ENCODE measurements at places on chromosomes 1 and 21.

- DNase-seq = no peak
Observed at GRCh38 chr1:79519084-79519760, 512.7 kb upstream of the ADGRL4 start.

- no peak for DNase-seq
Observed at GRCh38 chr1:16298653-16299052, 53.6 kb downstream of the FBXO42 start.

- DNase-seq = no peak
Observed at GRCh38 chr1:94090761-94091160, 30.2 kb downstream of the ABCA4 start.

DNA sequence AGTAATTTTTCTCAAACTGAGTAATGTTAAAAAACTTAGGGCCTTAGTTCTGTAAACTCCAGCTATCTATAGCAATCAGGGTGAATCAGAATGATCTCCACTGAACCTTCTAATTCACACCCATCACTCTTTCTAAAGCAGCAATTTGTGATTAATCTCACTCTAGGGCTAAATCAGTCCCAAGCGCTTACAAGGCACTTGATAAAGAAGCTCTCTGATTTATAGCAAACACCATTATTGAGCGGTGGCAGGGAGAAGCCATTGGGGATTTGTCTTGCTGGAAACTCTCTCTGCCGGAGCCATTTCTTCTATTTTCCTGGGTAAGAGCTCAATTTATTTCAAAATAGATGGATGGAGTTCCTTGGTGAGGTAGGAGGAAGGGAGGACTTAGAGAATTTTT is 77.0 kb downstream of the OMA1 start:
- no peak for DNase-seq

DNA sequence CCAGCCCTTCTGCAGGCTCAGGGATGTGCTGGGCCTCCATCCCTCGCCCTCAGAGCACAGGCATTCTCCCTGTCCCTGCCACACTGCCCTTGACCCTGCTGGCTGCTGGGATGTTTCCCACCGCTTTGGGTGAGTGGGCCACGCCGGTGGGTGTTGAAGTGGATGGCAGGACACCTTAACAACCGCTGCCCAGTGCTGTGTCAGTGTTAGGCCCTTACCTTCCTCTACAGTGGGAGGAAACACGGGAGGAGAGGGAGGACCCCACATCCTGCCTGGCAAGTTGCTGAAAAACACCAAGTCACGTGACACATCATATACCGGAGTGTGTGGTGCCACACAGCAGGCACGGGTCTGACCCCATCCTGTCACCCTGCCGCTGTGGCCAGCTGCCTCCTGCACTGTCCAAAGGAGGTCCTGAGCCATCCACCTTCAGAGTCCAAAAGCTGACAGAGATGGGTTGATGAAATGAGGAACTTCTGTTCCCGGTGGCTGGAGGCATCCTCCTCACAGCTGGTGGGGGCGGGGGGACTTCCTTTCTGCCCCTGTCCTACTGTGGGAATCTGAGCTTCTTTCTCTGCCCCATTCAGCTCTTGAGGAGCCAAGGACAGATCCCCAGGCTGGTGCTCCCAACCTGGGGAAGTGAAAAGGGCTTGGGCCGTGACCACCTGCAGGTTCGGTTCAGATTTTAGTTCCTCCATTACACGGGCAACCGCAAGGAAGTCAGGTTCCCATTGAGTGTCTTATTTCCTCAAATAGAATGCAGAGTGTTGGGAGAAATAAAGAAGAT is 3.2 kb upstream of the THEMIS2 start:
- DNase-seq = no peak

GRCh38 chr21:36320421-36321324 is 676 bp downstream of the MORC3 start:
- peak; percentile 61 for DNase-seq

- DNase-seq = no peak
Observed at GRCh38 chr21:45004059-45004422, 64.2 kb downstream of the SLX9 start.

GRCh38 chr1:244163861-244164510 is 112.9 kb downstream of the ZBTB18 start:
- peak; percentile 34 for DNase-seq

- DNase-seq = no peak
Observed at GRCh38 chr1:92425617-92426016, 61.1 kb downstream of the GFI1 start.

- no peak for DNase-seq
Observed at GRCh38 chr1:47997289-47998200, at the start of gene TRABD2B. TSS of gene TRABD2B (minus strand) at chr1:47997385.

GRCh38 chr1:182337736-182338571 is 53.6 kb downstream of the GLUL start:
- DNase-seq = no peak

- no peak for DNase-seq
Observed at GRCh38 chr1:19360432-19360831, 48.3 kb downstream of the SLC66A1 start.

Measured in brain pericyte (primary cell).